ENCODE measurements at places on chromosomes 2 and 18.
A peak's percentile ranks its signal among the peaks of the same experiment; 100 is the strongest.

GRCh38 chr2:60811491-60812375, 55.7 kb downstream of the PAPOLG start:
- no peak for DNase-seq

DNA sequence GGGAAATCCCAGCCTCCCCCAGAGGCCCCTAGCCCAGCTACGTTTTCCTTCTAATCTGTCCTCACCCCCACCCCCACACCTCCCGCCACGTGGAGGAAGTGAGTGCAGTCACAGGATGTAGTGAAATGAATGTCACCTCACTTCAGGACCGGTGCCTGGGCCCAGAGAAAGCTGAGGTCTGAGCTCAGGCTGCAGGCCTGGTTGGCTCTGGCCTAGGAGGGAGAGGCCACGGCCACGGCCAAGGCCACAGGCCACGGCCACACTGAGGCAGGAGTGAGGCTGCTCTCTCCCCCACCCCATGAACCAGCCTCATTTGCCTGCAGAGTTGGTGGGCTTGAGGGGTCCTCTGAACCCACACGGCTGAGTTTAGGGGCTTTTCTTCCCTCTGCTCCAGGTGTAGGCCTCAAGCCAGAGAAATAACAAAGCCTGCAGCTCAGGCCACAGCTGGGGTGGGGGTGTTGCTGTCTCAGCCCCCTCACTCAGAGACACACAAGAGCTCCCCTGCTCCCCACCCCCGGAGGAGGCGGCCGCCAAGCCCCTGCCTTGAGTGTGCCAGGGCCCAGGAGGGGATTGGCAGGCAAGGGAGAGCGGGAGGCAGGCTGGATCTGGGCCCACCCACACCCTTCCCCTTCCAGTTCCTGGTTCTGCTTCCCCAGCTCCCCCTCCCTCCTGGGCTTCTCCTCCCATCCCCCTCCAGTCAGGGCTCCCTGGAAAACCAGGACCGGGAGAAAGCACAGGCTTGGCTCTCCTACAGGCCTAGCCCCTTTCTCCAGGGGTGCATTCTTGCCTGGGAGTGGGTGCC, 27.0 kb downstream of the DNMT3A start:
- no peak for DNase-seq

- no peak for DNase-seq
Observed at GRCh38 chr2:48250943-48251342, 279.0 kb upstream of the STON1 start.

DNA sequence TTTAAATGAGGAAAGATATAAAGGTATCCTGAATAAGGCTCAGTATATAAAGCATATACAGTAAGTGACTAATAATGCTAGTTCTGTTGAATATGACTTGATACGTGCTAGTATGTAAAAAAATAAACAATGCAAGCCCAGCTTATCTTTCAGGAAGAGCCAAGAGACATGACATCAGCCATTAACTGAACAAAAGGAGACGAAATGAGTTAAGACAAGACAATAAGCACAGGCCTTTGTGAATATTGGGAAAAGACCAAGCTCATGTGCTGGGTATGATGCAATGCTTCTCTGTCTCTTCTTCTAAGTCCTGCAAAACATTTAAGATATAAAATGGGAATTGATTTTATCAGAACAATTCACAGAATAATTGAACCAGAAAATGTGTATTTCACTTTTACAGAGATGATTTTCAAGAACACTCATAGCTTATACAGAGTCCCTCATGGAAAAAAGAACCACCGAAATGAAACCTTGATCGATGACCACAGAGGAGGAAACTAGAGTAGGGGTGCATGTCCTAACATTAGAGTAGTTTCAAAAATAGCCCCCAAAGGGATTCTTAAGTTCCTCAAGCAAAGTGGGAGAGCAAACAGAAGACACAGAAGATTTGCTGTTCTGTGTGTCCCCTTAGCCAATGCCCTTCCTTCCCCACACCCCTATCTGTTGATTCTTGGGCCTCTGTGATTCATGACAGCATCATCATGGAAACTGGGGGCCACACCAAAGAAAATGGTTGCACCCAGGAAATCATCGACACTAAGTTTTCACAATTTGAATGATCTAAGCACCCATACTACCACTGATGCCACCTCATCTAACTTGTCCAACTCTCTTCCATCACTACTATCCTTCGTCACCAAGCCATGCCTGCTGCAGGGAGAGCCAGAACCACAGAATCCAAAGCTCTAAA, 68.0 kb upstream of the CRIM1 start:
- DNase-seq: no peak

DNA sequence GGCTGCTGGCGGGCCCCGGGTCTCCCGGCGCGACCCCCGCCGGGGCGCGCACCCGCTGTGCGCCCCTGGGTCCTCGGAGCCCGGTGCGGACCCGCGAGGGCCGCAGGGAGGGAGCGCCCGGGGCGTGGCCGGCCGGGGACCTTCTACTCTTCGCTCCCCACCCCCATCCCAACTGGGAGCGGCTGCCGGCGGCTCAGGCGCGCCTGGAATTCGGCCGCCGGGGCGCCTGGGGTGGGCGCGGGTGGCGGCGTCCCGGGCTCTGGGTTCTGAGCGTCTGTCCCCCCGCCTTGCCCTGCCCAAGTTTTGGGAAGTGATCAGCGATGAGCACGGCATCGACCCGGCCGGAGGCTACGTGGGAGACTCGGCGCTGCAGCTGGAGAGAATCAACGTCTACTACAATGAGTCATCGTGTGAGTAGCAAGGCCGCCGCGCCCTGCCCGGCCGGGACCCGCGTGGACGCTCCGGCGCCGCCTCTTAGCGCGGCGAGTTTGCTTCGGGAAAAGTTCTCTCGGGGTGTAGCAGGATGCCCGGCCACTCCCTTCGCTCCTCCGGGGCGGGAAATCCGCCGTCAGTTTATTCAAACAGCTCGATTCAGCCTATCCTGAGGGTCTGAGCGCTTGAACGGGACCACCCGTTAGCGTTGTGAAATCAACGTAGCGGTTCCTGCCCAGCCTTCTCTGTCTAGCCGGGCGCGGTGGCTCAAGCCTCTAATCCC, 502 bp downstream of the TUBB6 start:
- DNase-seq: peak; percentile 47

DNA sequence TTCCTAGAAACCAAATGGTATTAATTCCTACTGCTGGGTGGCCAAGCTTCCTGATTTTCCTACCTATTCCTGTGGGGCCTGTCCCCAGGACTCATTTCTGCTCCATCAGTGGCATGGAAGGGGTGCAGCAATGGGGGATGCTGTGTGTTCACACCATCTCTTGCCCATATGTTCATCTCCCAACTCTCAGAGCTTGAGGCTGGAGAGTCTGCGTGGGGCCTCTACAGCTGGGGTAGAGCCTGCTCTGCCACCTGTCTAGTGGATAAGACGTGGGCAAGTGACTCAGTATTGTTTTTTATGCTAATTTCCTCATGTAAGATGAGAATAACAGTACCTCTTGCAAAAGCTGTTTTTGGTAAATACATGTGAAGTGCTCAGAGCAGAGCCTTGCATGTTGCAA, 149.8 kb downstream of the ACTR3 start:
- DNase-seq: no peak

- no peak for DNase-seq
Observed at GRCh38 chr18:44679914-44680272, 795 bp upstream of the SETBP1 start.

GRCh38 chr2:217972490-217972889, 30.3 kb downstream of the TNS1 start:
- no peak for DNase-seq

GRCh38 chr18:57771626-57772025, 31.5 kb downstream of the ATP8B1 start:
- DNase-seq: no peak

All from astrocyte of the cerebellum (primary cell).